Anterior cingulate cortex (tissue), 58 donors: ENCODE measurements at places on chromosomes 7 and 10.

- DNase-seq, result no peak
Observed at GRCh38 chr10:14660831-14661230, 113.9 kb downstream of the FAM107B start.

- DNase-seq, result no peak
Observed at GRCh38 chr7:38411404-38411803, 138.0 kb upstream of the TARP start.

DNA sequence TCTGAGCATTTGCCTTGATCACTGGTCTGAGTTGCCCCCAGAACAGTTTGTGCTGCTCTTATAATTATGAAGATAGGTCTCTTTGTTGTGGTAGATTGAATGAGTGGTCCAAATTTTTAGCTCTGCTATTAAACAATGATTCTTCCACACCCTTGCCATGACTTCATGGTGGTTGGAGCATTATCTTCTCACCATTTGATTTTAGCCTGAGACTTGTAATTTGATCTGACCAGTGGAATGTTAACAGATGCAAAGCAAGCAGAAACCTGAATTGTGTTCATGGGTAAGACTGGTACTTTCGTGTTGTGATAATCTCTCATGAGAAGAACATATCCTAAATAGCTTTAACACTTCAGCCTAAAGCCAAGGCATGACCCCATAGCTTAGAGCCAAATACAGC lies 139.1 kb downstream of the TFPI2 start:
- no peak for DNase-seq

- DNase-seq, result no peak
Observed at GRCh38 chr7:16260236-16260728, 161.1 kb downstream of the CRPPA start.

DNA sequence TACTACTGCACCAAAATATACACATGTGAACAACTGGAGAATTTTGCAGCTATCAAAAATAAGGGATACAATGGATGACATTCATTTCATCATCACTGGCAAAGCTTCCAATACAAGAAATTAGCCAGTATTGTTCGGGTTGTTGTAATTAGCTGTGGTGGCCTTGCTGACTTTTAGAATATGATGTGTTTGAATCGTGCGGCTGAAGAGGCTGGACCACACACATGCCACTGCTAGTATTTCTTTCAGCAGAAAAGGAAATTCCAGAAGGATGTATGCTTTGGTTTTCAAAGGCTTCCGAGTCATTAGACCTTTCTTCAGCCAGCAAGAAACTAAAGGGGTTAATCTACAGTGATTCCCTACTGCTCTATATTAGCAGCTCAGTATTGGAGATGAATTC lies 16.6 kb downstream of the RPP38 start:
- DNase-seq, result no peak

DNA sequence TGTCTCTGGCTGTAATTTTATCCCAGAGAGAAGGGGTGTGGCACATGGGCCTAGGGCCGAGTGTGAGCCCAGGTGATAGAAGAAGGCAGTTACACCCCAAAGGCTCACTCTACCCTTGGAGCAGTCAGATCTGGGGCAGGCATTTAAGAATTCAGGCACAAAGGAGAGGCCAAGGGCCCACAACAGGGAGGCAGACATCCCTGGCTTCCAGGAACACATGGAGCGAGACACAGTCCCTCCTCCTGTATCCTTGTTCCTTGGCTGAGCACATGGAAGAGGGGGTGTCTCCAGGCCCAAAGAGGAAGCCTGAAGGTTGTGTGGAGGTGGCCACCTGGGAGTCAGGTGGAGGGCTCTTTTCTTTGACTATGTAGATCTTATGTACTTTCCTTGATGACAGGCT lies 286.2 kb downstream of the RPS24 start:
- DNase-seq, result no peak

DNA sequence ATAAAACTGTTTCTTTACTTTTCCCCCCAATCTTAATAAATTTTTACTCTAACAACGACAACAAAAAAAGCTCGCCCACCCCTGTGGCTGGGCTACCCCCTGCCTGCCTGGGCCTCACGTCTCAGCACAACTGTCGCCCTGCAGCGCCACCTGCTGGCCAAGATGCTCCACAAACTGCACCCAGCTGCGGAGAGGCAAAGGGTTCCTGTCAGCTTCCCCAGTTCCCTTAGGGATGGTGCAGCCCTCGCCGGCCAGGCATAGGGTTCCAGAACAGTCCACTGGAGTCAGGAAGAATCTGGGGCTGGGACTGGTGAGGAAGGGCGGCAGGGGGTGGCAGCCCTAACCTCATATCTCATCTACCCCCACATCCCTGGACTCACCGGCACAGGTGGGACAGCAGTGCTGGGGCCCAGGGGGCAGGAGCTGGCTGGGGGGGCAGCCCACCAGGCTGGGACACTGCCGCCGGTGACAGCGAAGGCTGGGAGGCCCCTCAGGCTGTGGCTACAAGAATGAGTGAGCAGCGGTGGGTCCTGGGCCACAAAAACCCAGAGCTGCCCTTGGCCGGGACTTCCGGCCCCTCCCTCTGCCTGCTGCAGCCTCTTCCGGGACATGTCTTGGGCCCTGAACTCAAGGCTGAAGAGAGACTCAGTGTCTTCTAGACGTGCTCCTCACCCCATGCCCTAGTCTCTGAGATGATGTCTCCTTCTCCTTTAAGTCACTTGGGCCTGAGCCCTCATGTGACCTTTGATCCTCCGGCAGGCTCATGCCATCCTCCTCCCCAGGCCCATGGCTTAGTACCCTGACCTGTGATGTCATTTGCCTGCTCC lies 21.2 kb downstream of the ATP6V1F start:
- peak; percentile 51 for DNase-seq

DNA sequence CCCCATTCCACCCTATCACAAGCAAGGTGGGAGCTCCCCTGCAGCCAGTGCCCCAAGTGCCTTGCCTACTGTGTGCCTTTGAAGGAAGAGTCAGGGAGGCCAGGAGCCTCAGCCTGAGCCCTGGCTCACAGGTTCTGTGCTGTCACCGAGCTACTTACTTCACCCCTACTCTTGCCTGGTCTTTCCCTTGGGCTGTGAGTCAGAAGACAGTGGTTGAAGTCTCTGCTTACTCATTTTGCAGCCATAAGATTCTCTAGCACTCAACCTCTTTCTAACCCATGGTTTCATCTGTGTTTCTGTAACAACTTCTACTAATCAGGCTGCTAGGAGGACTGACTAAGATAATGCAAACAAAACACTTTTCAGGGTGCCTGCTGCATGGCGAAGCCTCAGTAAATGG lies 114.5 kb downstream of the PLCE1 start:
- DNase-seq, result no peak

GRCh38 chr7:141920281-141920680 lies 4.1 kb downstream of the OR9A4 start:
- DNase-seq, result no peak

GRCh38 chr7:32298408-32299132 lies 191.6 kb downstream of the LSM5 start:
- DNase-seq, result no peak

- no peak for DNase-seq
Observed at GRCh38 chr7:131501930-131502685, 54.3 kb downstream of the PODXL start.

GRCh38 chr7:91324663-91325062 lies 60.4 kb downstream of the FZD1 start:
- DNase-seq, result no peak

- no peak for DNase-seq
Observed at GRCh38 chr7:100160067-100160466, 1.5 kb upstream of the TRAPPC14 start.

GRCh38 chr10:84452003-84452402 lies 123.6 kb downstream of the CCSER2 start:
- DNase-seq, result no peak

DNA sequence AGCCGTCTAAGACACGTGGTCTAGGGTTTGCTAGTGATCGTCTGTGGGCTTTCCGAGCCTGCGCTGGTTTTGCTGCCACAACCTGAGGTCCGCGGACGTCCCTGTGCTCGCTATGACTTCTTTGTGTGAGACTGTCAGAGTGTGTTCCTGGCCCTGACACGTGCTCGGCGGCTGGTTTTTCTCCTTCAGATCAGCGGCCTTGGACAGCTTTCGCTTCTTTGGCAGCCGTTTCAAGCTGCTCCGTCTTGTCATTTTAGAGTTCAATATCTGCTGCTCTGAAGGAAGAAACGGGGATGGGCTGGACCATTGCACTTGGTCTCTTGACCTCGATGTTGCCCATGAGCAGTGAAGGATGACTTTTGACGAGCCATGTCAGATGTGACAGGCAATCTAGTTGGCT lies 147.3 kb downstream of the MGMT start:
- no peak for DNase-seq

- DNase-seq, result no peak
Observed at GRCh38 chr7:18689551-18689950, 194.0 kb downstream of the HDAC9 start.

GRCh38 chr10:104639590-104640338 lies 1.3 kb upstream of the SORCS3 start:
- no peak for DNase-seq

GRCh38 chr10:102394801-102395399 lies 605 bp upstream of the NFKB2 start:
- no peak for DNase-seq

DNA sequence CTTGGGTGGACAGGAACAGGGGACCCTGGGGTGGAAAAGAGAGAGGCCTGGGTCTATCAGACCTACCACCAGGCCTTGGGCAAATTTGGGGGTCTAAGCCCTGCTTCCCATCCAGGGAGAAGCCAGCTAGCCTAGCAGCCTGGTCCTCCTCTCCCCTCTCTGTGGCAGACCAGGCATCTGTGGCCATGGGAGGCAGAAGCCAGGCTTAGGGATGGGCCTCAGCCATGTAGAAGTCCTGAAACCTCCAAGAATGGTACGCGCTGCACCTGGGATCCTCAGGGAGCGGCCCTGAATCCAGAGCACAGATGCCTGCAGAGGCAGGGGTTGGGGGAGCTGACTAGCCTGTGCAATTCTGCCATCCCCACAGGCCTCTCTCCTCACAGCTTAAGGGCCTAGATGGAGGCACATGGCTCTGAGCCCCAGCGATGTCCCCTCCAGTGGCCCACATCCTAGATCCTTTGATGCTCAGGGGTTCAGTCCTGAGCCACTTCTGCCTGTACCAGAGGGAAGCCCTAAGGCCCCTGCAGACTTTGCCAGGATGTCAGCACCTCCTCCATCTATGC lies 21.2 kb downstream of the GRID1 start:
- DNase-seq, result no peak

- DNase-seq, result no peak
Observed at GRCh38 chr7:139876622-139877283, 47.7 kb downstream of the TBXAS1 start.
